Muscle of back (tissue), 13 donors: ENCODE measurements at places on chromosomes 3 and 15.

GRCh38 chr3:153399636-153400035 is 237.6 kb downstream of the RAP2B start:
- no peak for DNase-seq

GRCh38 chr3:171309906-171310359 is 150.3 kb downstream of the TNIK start:
- DNase-seq, result no peak

- no peak for DNase-seq
Observed at GRCh38 chr15:48175126-48175525, 3.0 kb downstream of the MYEF2 start.

DNA sequence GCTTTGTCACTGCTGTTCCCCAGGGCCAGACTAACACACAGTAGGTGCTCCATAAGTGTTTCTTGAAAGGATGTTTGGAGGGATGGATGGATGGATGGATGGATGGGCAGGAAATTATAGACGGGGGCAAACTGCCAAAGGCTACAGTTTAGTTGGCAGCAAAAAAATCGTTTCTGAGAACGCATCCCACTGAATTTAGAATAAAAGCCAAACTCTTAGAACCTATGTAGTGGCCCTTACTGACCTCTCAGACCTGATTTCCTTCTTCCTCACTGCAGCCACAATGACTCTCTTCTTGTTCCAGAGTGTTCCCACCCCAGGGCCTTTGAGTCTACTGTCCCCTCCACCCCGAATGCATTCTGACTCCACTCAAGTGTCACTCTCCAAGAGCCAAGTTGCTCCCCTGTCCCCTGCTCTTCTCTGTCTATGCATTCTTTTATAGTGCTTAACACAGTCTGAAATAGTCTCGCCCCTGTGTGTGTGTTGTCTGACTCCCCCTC is 5.2 kb upstream of the GATA2 start:
- no peak for DNase-seq

- no peak for DNase-seq
Observed at GRCh38 chr15:64010719-64011118, 35.6 kb downstream of the DAPK2 start.

- no peak for DNase-seq
Observed at GRCh38 chr3:21508246-21508645, 242.8 kb downstream of the ZNF385D start.

DNA sequence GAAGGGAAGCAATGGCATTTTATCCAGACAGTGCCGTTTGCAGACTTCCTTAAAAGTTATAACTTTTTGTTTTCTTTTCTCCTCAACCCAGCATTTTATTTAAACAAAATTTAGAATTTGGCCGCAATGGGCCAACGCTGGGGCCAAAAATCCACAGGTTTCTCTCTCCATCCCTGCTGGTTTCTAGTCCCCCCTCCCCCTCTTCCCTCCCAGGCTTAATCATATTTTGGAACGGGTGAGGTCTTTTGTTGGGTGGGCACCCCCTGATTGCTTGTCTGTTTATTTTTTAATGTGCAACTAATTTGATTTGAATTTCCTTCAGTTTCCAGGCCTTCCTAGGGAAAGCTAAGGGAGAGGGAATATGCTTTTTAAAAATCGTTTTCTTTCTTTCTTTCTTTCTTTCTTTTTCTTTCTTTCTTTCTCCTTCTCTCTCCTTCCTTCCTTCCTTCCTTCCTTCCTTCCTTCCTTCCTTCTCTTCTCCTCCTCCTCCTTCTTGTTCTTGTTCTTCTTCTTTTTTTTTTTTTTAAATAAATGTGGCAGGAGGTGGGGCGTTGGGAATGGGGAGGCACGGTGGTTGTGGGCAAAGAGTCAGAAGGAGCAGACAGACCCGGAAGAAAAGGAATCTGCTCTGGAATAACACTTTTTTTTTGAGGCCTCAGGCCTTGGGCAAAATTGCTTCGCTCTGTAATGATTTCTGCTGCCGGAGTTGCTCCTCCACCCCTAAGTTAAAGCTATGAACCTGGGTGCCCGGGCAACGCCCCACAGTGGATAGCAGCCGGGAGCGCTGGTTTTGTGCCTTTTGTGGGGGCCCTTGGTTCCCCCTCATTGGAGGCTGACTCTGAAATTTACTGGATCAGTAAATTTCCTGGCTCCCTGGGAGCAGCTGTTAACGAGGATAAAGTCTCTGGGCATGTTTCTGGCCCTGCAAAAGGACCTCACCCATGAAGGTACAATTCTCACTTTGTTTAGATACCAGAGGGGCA is 1.9 kb downstream of the FNDC3B start:
- peak; percentile 82 for DNase-seq

DNA sequence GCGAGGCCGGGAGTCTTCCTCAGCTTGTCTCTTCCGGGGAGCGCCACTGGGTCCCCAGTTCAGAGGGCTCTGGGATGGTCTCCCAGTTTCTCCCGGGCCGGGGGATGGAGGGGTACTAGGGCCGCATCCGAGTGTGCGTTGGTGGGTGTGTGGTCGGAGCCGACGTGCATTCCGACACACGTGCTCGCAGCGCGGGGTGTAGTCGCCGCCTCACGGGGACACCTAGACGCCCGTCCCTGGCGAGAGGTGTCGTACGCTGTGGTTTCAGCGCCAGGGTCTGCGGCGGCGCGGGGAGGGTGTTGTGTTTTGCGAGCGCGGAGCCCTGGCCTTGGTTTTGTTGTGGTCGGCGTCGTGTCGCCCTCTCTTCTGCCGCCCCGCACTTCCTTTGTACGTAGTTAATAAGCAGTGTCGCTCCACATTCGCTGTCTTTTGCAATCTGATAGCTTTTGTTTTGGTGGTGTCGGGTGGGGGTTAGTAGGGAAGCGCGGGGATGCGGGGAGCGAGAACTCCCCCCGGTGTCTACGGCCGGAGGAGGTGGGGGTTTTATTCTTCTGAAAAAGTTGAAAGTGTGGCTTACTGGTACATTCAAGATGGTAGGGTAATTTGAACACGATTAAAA is 2.2 kb downstream of the IGF1R start:
- DNase-seq, result peak; percentile 85

DNA sequence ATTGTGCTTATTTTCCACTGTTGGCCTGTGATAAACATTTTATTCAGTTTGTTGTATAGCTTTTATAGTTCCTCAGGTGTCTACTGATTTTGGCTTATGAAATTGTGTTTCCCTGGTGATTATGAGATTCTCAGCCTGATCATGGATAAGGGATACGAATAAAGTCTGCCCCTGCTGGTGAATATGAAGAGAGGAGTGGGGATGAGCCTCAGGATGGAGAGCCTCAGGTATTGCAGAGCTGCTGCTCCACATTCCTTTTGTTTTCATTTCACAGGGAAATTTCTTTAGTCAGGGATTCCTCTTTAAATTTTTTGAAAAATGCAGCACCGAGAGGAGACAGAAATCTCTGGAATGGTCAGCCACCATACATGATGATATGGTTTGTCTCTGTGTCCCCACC is 14.7 kb upstream of the RAB6B start:
- no peak for DNase-seq

DNA sequence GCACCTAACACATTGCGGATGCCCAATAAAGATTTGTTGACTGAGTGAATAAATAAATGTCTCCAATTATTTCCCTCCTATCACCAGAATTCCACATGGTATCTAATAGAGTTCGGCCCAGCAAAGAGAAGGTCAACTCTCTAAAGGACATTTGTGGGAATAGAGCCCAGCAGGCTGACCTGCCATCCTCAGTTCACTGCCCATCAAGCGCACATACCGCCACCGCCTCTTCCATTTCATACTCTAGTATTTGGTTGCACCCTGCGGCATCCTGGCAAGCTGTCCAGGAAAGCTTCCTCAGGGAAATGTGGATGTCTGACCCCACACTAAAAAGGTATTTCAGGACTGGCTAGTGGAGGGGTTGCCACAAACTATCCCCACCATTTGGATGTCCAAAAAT is 29.8 kb upstream of the DLG1 start:
- no peak for DNase-seq

GRCh38 chr3:147640781-147641180 is 231.6 kb downstream of the ZIC1 start:
- no peak for DNase-seq

DNA sequence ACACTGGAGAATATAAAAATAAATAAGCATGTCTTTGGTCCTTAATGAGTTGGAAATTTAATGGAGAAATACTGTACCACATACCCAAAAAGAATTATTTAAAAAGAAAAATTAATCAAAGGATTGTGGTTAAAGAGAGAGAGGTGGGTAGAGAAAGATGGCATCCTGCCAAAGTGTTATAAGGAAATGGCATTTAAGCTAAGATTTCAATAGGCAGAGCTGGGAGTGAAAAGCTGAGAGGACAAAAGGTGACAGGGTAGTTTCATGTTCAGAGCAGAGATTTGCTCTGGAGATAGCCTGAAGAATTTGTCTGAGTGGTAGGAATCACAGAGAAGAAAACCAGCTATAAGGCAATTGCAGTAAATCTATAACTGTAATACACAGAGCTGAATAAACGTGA is 181.0 kb downstream of the SI start:
- no peak for DNase-seq

DNA sequence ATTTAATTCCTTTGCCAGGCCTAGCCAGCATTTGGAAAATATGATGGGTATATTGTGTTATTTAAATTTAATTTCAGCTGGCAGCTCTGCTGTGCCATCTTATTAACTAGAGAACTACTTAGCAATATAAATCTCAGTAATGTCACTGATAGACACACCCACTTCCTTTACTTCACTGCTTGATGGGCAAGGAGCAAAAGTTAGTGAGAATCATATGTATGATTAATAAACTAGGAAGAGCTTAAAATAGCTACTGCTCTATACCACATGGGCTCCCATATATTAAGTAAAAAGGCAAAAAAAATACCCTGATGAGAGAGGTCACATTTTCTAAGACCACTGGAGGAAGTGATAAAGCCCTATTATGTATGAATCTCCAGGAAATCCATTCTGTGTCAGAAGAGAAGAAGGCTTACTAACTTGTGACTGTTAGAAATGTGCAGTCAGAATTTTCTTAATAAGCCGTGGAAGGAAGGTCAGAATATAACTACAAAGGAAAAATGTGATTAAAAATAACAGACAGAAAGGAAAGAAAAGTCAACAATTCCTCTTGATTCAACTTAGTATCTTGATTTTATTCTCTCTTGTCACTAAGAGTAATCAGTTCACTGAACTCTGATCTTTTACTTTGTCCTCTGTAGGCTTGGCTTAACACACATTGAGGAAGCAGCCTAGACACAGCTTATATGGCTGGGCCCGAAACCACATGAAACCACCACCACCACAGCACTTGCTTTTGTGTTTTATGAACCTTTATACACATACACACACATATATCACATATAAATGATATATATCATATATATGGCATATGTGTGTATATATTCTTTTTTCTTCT is 1233.9 kb upstream of the ALCAM start:
- DNase-seq, result no peak

DNA sequence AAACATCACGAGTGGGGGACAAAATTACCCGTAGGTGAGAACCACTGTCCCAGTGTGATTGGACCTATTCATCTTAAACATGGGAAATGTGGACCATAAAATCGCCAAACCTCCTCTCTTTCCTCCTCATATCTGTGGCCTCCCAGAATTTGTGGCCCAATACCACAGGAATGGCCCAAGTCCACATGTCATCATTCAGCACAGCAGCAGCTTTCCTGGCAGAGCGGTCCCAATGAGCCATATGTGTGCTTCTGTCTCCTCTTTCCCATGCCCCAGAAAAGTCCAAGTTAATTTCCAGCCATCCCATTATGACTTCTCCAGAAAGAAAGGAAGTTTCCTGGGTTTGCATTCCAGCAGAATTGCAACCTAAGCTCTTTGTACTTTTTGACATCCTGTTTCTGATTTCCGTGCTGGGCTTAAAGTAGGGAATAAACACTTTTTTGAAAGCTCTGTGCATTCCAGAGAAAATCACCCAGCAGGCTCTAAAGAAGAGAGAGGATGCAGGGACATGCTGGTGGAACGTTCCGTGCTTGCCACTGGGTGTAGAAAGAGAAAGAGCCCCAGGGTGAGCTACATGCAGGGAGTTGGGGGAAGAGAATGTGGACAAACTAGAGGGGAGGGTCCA is 259.4 kb upstream of the PROK2 start:
- DNase-seq, result peak; percentile 12

DNA sequence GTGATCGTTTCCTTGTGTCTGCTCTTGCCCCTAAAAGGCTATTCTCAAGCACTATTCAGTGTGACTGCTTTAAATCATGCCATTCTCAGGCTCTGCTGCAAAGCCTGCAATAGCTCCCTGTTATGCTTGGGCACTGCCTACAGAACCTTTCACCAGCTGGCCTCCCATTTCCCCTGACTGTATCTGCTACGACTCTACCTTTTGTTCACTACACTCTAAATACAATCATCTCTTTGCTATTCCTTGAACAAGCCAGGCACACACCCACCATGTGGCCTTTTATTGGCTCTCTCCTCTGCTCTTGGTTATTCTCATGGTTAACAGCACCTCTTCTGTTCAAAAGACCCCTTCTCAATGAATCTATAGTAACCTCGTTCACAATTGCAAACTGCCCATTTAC is 29.6 kb upstream of the FNDC3B start:
- no peak for DNase-seq

DNA sequence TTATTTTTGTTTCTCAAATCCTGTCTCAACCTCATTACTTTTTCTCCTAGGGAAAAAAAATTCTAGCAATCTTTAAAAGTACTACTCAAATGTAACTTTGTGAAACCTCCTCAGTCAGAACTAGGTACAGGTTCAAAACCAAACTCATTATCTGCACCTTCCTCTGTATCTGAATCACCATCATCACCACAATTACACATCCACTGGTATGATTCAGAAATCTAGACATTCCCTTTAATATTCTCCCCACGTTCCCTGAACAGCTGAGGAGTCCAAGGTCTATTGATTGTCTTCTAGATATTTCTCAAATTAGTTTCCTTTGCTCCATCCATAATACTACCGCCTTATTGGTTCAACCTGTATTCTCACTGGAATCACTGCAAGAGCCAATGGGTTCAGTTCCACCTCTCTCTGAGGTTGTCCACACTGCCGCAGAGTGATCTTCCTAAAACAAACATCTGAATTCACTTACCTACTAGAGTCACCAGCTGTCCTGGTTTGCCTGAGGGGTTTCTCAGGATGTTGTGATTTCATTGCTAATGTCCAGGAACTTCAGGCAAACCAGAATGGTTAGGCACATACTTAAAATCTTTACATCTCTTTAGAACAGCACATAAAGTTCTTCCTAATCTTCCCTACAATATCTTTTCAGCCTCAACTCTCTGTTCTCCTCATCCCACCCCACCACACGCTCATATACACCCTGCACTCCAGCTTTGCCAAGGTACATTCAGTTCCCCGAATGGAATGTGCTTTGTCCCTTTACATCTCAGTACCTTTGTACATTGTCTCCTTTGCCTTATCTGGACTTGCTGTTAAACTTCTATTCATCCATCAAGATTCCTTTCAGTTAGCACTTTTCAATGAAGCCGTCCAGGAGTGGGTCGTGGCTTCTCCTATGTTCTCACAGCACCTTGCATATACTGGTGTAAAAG is 24.2 kb downstream of the ATP13A4 start:
- no peak for DNase-seq

- no peak for DNase-seq
Observed at GRCh38 chr15:50906954-50907600, 1.4 kb upstream of the AP4E1 start.

GRCh38 chr15:98503970-98504369 is 144.4 kb upstream of the IGF1R start:
- peak; percentile 47 for DNase-seq

- peak; percentile 75 for DNase-seq
Observed at GRCh38 chr15:92809880-92810361, 90.2 kb upstream of the CHD2 start.
